ENCODE measurements at places on chromosomes 11 and 22. TPM values are rescaled to one million over a fixed set of nuclear protein-coding genes. Genes with fewer than 3 reads are reported as not detected.

MYEOV gene
- total RNA-seq, result 1.2 TPM

TMEM109 gene
- total RNA-seq, result 21.5 TPM

OR8A1 gene
- total RNA-seq, result not detected

SLC22A25 gene
- not detected for total RNA-seq

Measured in fibroblast of lung (primary cell).